ENCODE measurements at places on chromosomes 11 and 22.
A peak's percentile ranks its signal among the peaks of the same experiment; 100 is the strongest.

DNA sequence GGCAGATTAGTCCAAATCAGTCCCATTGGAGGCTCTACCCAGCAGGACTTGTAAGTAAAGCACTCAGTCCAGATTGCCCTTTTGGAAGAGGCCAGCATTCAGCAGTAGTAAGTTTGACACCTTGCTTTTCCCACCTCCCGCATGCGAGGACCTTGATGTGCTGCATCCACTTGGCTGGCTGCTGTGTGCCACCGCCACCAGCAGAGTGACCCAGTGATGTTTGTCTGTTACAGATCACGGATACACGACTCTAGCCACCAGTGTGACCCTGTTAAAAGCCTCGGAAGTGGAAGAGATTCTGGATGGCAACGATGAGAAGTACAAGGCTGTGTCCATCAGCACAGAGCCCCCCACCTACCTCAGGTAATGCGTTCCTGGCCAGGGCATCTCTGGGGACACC, 6.6 kb downstream of the SMARCB1 start:
- no peak for DNase-seq

DNA sequence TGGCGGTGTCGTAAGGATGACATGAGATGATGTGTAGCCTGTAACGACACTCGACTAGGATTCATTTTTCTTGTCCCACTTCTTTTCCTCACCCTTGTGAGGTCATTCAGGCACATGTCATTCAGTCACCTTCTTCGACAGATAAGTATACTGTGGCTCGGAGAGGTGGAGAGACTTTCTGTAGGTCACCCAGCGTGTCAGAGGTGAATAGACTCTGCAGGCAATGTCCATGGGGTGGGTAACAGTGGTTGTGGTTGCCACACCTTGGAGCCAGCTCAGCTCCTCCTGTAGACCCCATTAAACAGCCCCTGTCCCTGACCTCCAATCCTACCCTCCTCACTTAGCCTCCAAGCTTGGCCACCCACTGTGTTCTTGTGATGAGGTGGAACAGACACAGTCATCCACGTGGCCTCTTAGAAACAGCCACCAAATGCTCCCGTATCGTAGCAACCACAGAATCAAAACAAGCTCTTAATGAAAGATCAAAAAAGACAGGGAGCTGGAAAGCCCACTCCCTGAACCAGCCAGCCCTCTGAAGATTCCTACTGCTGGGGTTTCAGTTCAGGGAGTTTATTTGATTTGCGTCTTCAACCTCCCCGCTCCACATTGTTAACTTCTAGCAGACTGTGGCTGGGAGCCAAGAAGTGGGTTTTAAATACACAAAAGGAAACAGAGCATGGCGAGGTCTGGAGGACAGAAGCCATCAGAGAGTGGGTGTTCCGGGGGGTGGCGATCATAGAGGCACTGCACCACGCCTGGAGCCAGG, 89.0 kb upstream of the GRK3 start:
- no peak for DNase-seq

DNA sequence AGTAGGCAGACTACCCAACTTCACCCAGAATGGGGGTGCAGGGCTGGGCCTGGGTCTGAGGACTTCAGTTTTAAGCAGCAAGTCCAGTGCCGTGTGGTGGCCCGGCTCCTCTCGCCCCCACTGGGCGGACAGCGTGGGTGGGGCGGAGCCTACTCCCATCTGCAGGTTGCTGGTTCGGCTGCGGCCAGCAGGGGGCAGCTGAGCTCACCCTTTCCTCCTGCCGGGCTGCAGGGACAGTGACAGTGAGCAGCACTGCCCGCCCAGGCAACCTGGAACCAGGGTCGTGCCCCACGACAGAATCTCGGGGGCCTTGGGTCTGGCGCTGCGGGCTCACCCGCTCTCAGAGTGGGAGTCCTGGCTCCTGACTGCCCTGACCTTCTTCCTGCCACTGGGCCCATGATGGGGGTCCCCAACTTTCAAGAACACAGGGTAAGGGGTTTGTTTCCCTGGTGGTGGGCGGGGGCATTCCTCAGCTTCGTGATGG, 6.2 kb upstream of the NEAT1 start:
- peak; percentile 94 for DNase-seq

DNA sequence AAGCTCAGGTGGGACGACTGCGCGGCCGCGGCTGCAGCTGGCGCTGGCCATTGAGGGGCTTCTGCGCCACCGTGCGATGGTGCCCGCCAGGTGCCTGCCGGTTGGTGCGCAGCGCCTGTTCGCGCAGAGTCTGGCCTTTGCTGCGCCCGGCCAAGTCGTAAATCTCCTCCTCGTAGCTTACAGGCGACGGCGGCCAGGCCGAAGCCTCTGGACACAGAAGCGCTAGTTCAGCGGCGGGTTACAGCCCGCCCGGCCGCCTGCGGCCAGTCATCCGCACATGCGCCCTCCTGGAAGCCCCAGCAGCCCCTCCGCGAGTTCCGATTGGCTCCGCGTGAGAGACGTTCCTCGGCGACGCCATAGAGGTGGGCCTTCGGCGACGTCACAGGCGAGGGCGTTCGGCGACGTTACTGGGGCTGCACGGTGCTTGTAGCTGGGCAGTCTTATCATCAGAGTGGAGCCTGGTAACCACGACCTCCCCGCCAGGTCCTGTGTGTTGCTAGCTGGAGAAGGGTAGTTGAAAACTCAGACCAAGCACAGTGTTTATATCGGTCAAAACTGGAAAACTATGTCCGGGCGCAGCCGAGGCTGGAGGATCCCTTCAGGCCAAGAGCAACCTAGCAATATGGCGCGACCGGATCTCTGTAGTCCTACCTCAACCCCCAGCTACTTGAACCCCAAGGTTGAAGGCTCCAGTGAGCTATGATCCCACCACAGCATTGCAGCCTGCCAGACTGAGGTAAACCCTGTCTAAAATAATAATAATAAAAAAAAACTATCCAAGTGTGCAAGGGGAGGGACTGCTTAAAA, 265.7 kb downstream of the OR4C45 start:
- DNase-seq, result no peak

GRCh38 chr11:113505541-113506375, 30.6 kb upstream of the DRD2 start:
- no peak for DNase-seq

GRCh38 chr11:65492637-65493366, 6.0 kb upstream of the MALAT1 start:
- DNase-seq, result no peak

DNA sequence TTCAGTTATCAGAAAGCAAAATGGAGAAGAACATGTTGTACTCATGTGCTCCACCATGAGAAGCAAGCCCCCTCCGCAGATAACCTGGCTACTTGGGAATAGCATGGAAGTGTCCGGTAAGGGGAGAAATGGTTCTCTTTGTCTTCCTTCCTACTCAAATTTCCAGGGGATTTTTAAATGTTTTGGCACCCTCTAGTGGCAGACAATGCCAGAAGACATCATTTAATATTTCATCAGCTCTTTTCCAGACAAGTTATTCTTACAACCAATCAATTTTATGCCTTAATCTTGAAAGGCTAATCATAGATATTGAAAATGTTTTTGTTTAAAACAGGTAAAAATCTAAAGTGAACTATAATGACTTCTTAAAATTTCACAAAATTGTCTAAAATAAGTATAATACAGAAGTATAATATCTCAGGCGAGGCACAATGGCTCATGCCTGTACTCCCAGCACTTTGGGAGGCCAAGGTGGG, 15.7 kb downstream of the CRTAM start:
- peak; percentile 60 for DNase-seq

- no peak for DNase-seq
Observed at GRCh38 chr11:78099666-78100065, 20.0 kb upstream of the NDUFC2 start.

DNA sequence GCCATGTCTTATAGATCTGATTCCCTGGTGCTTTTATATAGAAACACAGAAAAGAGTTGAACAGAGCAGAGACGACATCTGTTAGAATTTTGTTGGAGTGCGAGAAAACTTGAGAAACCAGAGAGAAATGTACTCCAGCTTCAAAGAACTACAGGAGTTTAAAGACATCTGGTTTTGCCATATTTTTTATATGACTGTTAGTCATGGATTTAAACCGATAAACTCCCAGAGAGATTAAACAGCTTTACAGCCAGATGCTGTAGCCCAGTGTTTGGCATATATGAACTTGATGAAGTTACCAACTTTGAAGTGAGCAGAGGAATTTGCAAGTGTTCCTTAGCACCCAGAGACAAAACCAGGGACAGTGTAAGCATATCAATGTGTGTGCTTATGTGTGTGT, 1083.1 kb downstream of the LRRC4C start:
- DNase-seq, result no peak

- no peak for DNase-seq
Observed at GRCh38 chr11:25710975-25711374, 621.0 kb upstream of the ANO3 start.

DNA sequence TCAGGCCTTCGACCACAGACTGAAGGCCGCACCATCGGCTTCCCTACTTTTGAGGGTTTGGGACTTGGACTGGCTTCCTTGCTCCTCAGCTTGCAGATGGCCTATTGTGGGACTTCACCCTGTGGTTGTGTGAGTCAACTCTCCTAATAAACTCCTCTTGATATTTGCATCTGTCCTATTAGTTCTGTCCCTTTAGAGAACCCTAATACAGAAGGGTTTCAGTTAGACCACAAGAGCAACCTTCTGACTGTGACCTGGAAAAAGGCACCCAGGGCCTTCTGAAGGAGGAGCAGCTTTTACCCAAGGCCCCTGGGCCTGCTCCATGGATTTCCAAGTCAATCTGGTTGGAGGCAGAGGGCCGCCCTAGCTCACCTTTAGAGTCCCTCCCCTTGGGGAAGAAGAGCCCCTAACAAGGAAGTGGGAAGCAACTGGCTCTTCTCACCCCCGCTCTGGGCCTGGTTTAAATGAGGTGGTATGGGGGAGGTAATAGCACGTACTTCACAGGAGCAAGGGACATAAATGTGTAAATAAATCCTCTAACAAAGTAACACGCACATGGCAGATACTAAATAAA, 11.2 kb upstream of the CHST1 start:
- DNase-seq, result no peak

- DNase-seq, result no peak
Observed at GRCh38 chr11:130834886-130835285, 81.4 kb downstream of the SNX19 start.

- peak; percentile 22 for DNase-seq
Observed at GRCh38 chr22:44438481-44439131, 59.4 kb downstream of the RTL6 start.

Measured in D341Med (cell line).